ENCODE measurements at places on chromosomes 5 and 9. TPM values are rescaled to one million over a fixed set of nuclear protein-coding genes. Genes with fewer than 3 reads are reported as not detected.

- H3K4me3 ChIP-seq = no peak overlapping the region
- peaks cover 2% of the 10 kb centered on the region for H3K4me1 ChIP-seq
- H3K27ac ChIP-seq = no peak overlapping the region
- no peaks in the 10 kb centered on the region for H3K36me3 ChIP-seq
Observed at GRCh38 chr5:8752595-8752994, 793.3 kb downstream of the SEMA5A start.

GRCh38 chr9:96394832-96395496 lies 11.5 kb upstream of the SLC35D2 start:
- DNase-seq = no peak
- no peak overlapping the region for H3K27ac ChIP-seq
- H3K36me3 ChIP-seq = no peaks in the 10 kb centered on the region
- H3K4me1 ChIP-seq = peaks cover 5% of the 10 kb centered on the region
- no peak overlapping the region for H3K4me3 ChIP-seq

DNA sequence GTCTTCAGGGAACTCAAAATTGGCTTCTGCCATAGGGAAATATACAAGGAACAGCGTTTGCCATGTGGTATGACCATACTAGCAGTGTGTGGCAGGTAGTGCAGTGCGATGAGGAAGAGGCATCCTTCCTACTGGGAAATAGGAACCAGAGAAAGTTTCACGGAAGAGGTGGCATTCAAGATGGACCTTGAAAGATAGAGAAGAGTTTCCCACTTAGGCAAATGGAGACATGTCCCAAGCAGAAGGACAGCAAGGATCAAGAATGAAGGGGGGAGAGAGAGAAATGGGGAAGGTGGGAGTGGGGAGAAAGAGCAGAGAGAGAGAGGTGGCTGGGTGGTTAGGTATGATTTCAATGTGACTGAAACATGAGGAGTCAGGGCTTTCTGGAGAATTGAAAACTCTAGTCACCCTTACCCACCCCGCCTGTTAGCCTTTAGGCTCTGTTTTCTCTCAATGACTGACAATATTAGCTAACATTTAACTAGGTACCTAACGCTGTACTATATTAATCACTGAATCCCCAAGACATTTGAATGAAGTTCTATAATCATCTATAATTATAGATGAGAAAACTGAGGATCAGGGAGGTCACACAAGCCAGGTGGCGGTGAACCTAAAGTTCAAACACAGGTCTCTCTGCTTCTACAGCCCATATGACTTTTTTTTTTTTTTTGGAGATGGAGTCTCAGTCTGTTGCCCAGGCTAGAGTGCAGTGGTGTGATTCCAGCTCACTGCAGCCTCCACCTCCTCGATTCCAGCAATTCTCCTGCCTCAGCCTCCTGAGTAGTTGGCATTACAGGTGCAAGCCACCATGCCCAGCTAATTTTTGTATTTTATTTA lies 171.3 kb downstream of the NR3C1 start:
- H3K27ac ChIP-seq = no peak overlapping the region
- no peak overlapping the region for H3K4me3 ChIP-seq
- no peaks in the 10 kb centered on the region for H3K27me3 ChIP-seq
- H3K4me1 ChIP-seq = peaks cover 12% of the 10 kb centered on the region
- DNase-seq = no peak
- H3K36me3 ChIP-seq = no peaks in the 10 kb centered on the region

DNA sequence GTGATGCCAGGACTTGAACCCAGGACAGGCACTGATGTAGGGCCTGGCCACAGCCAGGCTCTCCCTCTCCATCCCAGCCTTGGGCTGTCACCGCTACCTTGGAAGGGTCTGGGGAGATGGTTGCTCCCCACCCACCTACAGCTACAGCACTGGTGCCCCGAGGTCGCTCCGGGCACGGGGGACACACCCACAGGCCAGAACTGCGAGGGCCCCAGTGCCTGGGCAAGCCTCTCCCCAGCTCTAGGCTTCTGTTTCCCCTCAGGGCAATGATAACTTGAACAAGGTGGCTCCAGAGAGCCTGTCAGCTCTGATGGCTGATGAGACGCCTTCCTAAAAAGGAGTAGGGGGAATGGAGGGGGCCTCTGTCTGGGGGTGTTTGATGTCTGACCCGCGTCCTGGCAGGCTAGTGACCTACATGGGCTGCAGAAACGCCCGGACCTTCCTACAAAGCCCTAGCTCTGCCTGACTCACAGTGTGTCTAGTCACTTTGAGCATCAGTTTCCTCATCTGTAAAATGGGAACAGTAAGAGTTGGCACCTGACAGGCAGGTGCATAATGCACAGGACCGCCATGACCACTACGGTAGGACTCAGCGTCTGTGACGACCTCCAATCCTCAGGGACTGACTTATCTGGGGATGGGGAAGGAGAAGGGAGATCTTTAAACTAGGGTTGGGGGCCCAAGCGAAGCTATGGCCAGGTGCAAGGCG lies 76.4 kb downstream of the LRSAM1 start:
- no peak overlapping the region for H3K4me3 ChIP-seq
- DNase-seq = no peak
- peaks cover 80% of the 10 kb centered on the region for H3K36me3 ChIP-seq
- H3K27me3 ChIP-seq = no peaks in the 10 kb centered on the region

The ANKRD31 gene
- total RNA-seq = under 0.01 TPM

The PCDHB3 gene
- total RNA-seq = under 0.01 TPM

- no peaks in the 10 kb centered on the region for H3K36me3 ChIP-seq
- peaks cover 2% of the 10 kb centered on the region for H3K4me1 ChIP-seq
- H3K4me3 ChIP-seq = no peak overlapping the region
- H3K27ac ChIP-seq = no peak overlapping the region
- no peaks in the 10 kb centered on the region for H3K27me3 ChIP-seq
Observed at GRCh38 chr5:87164409-87164808, 103.3 kb upstream of the RASA1 start.

GRCh38 chr9:97848215-97848479 lies 4.9 kb upstream of the FOXE1 start:
- H3K4me1 ChIP-seq = peaks cover 4% of the 10 kb centered on the region
- DNase-seq = no peak
- H3K27me3 ChIP-seq = peaks cover 75% of the 10 kb centered on the region
- H3K4me3 ChIP-seq = no peak overlapping the region

The FAXDC2 gene
- 4.2 TPM for total RNA-seq

All from IMR-90 (cell line).